ENCODE measurements at places on chromosomes 16 and 17.

GRCh38 chr16:82636485-82636884 lies 9.7 kb downstream of the CDH13 start:
- DNase-seq = no peak

GRCh38 chr16:89037261-89038152 lies 56.1 kb upstream of the ACSF3 start:
- DNase-seq = no peak

- no peak for DNase-seq
Observed at GRCh38 chr16:17328932-17329331, 141.8 kb downstream of the XYLT1 start.

DNA sequence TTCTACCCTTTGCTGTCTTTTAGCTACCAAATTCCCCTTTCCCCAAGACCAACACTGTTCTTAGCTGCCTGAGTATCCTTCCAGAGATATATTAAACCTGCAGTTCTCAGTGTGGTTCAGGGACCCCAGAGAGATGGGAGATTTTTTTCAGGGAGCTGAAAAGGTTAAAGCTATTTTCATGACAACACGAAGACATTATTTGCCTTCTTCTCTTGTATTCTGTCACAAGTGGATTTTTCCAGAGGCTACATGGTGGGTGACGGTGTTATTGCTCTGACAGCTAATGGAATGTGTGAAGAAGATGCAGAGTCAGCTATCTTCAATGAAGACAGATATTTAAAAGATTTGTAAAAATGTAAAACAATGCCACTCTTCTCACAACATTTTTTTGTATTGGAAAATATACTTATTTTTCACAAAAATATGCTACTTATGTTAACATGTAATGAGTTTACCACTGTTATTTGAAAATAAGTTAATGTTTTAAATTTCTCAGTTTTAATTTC lies 69.0 kb downstream of the CFDP1 start:
- DNase-seq = no peak

- no peak for DNase-seq
Observed at GRCh38 chr17:67194134-67194533, 50.9 kb downstream of the HELZ start.

DNA sequence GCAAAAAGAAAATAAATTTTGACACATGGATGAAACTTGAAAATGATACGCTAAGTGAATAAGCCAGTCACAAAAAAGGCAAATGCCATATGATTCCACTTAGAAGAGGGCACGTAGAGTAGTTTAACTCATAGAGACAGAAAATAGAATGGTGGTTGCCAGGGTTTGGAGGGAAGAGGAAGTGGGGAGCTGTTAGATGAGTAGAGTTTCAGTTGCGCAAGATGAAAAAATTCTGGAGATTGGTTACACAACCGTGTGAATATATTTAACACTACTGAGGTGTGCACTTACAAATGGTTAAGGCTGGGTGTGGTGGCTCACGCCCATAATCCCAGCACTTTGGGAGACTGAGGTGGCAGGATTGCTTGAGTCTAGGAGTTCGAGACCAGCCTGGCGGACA lies 93.4 kb upstream of the TMEM132E start:
- DNase-seq = no peak

GRCh38 chr17:33933576-33933975 lies 321.5 kb upstream of the CCL2 start:
- no peak for DNase-seq

- DNase-seq = no peak
Observed at GRCh38 chr17:31678431-31678830, 180.6 kb downstream of the COPRS start.

DNA sequence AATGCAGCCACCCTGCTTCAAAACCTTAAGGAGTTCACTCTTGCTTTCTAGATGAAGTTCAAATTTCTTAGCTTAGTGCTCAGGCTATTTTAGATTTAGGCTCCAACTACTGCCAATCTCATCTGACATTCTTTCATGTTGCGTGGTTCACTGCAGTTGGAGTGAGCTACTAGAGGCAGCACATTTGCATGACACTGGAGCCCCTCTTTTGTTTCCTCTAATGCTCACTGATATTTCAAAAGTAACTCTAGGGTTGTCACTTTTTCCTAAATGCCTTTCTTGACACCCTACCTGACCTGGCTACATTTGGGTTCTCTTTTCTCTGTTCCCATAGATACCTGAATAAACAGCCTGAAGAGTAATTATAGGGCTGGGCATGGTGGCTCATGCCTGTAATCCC lies 586.5 kb upstream of the GOT2 start:
- DNase-seq = no peak

GRCh38 chr16:57196286-57196685 lies 10.2 kb downstream of the RSPRY1 start:
- DNase-seq = no peak

GRCh38 chr17:78976907-78977680 lies 2.6 kb downstream of the LGALS3BP start:
- DNase-seq = no peak

- DNase-seq = no peak
Observed at GRCh38 chr16:87850009-87851006, 19.0 kb downstream of the SLC7A5 start.

DNA sequence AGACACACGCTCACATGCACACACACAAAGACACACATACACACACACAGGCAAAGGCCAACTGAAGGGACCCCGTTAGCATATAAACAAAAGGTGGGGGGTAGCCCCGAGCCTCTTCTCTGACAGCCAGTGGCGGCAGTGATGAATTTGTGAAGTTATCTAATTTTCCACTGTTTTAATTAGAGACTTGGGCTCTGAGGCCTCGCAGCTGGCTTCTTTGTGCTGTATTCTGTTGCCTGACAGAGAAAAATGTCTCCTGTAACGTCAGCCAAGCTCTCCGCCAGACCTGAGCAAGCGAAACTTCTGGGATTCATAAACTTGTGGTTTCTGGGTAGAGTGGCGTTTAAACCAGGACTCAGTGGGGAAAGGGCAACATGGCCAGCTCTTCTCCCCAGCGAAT lies 113.9 kb upstream of the FOXF1 start:
- no peak for DNase-seq

DNA sequence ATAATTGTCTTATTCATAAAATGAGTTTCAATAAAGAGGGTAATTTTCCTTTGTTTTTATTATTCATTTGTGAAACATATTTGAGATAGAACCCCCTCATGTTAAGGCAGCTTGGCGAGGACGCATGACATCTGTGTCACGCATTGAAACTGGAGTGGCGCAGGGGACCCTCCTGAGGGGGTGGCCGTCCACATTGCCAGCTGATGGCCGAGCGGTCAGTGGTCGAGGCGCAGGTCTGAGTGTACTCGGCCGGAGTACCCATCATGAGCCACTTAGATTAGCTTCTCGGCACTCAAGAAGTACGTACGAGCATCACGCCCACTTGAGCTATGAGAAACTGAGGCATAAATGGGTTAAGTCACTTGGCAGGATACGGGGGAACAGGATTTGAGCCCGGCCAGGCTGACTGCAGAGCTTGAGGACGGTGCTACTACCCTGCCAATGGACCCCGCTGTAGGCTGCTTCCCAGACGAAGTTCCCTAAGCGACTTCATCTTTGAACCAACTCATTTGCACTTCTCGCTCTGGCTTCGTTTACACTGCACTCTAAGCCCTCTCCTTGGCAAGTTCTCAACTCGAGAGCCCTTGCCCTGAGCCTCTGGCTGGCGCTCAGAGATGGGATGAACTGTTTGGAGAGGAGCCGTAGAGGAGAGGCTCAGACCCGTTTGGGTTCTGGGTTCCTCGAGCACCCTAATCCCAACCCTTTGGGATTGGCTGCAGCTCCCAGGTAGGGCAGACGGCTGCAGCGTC lies 91.8 kb downstream of the SDK2 start:
- DNase-seq = no peak

DNA sequence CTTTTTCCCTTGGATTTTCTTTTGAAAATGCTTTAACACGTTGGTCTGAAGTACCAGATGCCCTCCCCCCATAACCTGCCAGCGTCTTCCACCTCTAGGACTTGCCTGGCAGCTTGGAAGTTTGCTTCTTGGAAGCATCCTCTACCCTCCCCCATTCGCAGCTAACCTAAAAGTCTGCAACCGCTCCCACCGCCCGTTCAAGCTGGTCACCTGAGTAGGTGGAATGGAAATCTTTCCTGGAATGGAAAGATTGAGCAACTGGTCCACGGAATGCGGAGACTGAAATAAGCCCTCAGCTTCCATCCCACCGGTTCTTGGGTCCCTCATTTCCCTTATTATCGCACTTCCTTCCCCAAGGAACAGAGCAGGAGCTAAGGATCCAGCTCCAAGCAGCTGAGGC lies 31.4 kb downstream of the HS3ST3B1 start:
- DNase-seq = no peak

- DNase-seq = no peak
Observed at GRCh38 chr16:73232555-73233328, 184.8 kb upstream of the ZFHX3 start.

GRCh38 chr16:25395528-25395927 lies 137.9 kb upstream of the ZKSCAN2 start:
- peak; percentile 70 for DNase-seq

DNA sequence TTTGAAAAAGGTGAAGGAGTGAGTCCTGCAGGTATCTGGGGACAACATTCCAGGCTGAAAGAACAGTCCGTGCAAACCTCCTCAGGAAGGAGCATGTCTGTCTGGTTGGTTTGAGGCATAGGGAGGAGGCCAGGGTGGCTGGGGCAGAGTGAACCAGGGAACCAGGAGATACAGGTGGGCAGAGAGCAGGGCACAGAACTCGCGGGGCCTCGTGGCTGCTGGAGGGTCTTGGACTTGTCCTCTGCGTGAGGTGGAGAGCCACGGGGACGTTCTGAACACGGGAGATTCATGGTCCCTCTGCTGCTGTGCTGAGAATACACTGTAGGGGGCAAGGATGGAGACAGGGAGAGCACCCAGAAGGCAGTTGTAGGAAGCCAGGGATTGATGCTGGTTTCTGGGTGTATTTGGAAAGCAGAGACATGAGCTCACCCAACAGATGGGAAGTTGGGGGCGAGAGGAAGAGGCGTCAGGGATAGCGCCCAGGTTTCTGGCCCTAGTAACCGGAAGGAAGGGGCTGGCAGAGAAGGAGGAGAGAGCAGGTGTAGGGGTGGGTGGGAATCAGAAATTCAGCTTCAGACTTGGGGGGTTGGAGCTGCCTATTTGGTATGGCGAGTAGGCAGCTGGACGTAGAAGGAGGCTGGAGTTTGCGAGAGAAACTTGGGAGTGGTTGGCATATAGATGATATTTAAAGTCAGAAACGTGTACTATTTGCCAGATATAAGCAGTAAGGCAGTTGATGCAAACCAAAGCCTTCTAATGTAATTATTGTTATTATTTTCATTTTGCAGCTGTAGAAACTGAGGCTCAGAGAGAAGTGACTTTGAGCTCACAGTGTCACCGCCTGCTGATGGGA lies at the start of gene CCL17:
Gene CCL17, plus strand, starts transcription at position 803 of the 853 bp plus-strand sequence. CDS start 9,166 bp downstream, outside the sequence.
- DNase-seq = no peak

DNA sequence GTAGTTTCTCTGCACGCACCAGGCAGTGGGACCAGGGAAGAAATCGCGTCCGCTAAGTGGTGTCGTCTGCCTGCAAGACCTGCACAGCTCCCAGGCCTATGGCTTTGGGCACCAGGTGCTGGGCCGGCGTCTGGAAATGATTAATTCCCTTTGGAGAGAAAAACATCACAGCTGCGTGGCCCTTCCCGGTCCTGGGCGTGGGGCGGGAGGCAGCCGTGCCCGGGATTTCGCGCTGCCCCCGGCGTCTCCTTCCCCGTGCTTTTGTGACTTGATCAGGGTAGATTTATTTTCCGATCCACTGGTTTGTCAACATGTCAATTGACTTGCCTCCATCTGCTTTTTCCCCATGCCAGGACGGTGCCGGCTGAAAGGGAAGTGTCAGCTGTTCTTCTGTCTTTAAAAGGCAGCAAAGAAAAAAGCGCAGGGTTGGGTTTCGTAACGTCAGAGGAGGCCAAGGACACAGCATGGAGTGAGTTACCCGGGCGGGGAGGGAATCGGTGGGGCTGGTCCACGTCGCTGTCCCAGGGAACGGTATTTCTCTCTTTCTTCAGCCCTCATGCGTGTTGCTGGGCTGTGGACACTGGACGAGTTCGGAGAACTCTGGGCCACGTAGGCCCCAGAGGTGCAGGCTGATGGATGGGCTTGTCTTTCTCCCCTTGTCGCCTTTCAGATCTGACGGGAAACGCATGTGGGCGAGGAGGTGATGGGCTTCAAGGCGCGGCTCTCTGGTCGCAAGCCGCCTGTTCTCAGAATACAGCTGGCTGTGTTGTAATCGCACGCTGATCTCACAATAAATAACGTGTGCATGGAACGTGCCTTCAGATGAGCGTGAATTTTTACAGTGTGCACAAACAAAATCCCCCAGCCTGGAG lies 188.1 kb upstream of the ZNF469 start:
- DNase-seq = no peak

DNA sequence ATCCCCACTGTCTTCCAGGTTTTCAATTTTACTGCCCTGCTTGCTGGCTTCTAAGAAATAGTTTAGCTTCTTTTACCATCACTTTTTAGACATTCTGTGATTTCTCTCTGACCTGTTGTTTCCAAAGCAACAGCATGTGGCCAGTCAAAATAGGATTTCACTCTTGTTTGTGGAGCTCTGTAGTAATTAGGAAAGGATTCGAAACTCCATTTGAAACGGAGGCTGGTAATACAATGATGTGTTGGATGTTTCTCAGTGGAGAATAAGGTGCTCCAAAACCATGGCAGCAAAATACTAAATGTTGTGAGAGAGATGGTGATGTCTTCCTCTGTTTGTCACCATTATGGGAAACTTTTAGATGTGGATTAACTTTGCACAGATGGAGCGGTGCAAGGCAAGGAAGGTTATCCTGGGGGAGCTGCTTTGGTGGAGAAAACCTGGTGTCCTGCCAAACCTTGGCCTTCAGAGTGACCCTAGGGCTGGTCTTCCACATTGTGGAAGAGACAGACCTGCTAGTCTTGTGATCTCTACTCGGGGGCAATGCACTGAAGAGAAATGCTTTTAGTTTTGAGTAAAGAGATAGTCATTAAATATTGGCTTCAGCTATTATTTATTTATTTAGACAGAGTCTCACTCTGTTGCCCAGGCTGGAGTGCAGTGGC lies 79.4 kb downstream of the PRKCA start:
- DNase-seq = no peak

DNA sequence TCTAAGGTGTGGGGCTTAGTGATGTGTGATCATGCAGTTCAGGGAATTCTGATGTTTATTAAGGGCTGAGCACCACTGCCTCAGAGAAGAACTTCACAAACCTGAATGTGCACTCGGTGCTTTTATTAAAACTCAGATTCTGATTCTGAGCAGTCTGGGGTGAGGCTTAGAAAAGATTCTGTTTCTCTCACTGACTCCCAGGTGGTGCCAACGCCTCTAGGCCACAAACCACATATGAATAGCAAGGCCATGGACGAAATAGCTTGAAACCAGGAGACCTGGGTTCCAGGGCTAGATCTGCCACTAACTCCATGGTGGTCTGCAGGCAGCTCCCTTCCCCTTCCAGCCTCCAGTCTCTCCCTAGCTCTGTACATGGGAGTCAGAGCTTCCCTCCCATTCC lies 169.1 kb downstream of the HS3ST3B1 start:
- DNase-seq = no peak

DNA sequence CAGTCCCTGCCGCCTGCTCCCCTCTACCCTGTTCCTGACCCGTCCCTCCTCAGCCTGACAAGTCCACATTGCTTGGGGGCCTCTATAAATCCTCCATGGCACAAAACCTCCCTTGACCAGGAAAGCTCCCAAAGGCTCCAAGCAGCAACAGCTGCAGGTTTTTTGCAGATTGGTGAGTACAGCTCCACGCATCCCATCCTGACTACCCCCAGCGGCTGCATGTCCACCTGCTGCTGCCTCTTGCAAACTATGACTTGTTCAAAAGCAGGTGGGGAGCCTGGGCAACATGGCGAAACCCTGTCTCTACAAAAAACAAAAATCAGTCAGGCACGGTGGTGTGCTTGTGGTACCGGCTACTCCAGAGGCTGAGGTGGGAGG lies 122.8 kb downstream of the ANKRD11 start:
- no peak for DNase-seq

- no peak for DNase-seq
Observed at GRCh38 chr17:18319604-18320256, 4.6 kb downstream of the SMCR8 start.

Measured in SK-N-MC (cell line).